ENCODE measurements at places on chromosomes 3 and 15. TPM values are rescaled to one million over a fixed set of nuclear protein-coding genes. Genes with fewer than 3 reads are reported as not detected.

Gene PARP14
- total RNA-seq: 34.1 TPM

- H3K27ac ChIP-seq: peak overlapping the region; percentile 40
- no peak overlapping the region for H3K4me3 ChIP-seq
- DNase-seq: no peak
- H3K27me3 ChIP-seq: no peaks in the 10 kb centered on the region
Measured at GRCh38 chr15:90459368-90459767, 70.4 kb upstream of the CRTC3 start.

DNA sequence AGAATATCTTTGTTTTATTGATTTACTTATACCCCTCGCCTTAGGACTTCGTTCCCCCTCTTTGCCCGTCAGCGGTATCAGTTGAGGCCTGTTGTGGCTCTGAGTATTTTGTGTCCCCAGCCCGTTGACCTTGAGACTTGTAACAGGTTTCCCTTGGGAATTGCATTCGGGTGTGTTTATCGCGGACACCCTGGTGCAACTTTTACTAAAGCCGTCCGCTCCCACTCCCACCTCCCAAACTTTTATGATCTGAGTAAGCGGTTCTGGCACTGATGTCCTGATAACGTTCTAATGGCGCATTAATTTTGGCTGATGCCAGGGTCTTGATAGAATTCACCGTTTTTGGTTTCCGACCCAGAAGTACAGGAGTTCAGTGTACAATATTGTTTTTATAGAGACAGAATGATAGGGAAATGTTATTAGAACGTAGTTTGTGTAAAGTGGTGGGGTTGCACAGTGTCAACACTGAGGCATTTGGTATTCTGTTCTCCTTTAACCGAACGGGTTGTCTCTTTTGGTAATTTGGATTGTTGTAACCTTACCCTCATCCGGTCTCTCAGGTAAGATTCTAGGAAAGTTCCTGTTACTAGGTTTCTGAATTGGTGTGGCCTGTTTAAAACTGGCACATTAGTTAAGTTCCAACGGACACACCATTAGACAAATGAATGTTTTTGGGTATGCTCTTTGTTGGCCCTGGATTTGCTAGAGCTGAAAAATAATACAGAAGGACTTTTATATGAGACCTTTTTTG is 47.8 kb downstream of the OIP5 start:
- DNase-seq: no peak
- H3K4me1 ChIP-seq: peaks cover 51% of the 10 kb centered on the region
- H3K36me3 ChIP-seq: peaks cover 12% of the 10 kb centered on the region
- H3K27ac ChIP-seq: peak overlapping the region; percentile 92

GRCh38 chr15:37517191-37517895 is 417.0 kb upstream of the MEIS2 start:
- H3K27me3 ChIP-seq: no peaks in the 10 kb centered on the region
- H3K4me1 ChIP-seq: no peaks in the 10 kb centered on the region
- H3K4me3 ChIP-seq: no peak overlapping the region
- no peak overlapping the region for H3K27ac ChIP-seq
- no peak for DNase-seq

Gene GP9
- total RNA-seq: not detected

DNA sequence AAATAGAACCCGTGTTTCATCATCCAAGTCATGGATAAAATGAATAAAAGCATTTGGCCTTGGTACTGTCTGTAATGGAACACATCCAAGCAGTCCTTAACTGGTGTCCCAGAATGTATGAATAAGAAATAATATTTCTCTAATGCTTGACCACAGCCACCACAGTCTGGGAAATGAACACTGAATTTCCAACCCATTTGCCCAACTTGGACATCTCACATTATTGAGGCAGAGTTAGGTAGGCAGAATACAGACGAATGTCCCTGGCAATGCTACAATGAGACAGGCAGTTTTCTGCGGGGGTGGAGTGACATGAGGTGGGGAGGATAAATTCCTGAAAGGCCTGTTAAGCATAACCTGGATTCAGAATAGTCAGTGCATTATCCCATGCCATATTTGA is 245.7 kb downstream of the ZIC1 start:
- H3K27me3 ChIP-seq: no peaks in the 10 kb centered on the region
- no peak overlapping the region for H3K27ac ChIP-seq
- H3K4me3 ChIP-seq: no peak overlapping the region
- H3K4me1 ChIP-seq: no peaks in the 10 kb centered on the region
- no peak for DNase-seq

Gene CLDN18
- total RNA-seq: 0.38 TPM

Gene LYZL4
- total RNA-seq: not detected

GRCh38 chr3:156160647-156161046 is 40.3 kb downstream of the KCNAB1 start:
- no peaks in the 10 kb centered on the region for H3K36me3 ChIP-seq
- no peaks in the 10 kb centered on the region for H3K4me1 ChIP-seq
- DNase-seq: no peak
- H3K4me3 ChIP-seq: no peak overlapping the region

- no peaks in the 10 kb centered on the region for H3K27me3 ChIP-seq
- H3K36me3 ChIP-seq: no peaks in the 10 kb centered on the region
- H3K4me1 ChIP-seq: no peaks in the 10 kb centered on the region
- H3K4me3 ChIP-seq: no peak overlapping the region
- DNase-seq: no peak
- no peak overlapping the region for H3K27ac ChIP-seq
Measured at GRCh38 chr15:36926427-36926825, 173.9 kb downstream of the MEIS2 start.

GRCh38 chr15:39999538-40000200 is 39.3 kb downstream of the SRP14 start:
- H3K4me3 ChIP-seq: no peak overlapping the region
- no peaks in the 10 kb centered on the region for H3K4me1 ChIP-seq
- peaks cover 90% of the 10 kb centered on the region for H3K36me3 ChIP-seq
- H3K27ac ChIP-seq: no peak overlapping the region

Gene SLC2A2
- not detected for total RNA-seq

Gene MUC20
- total RNA-seq: 23.8 TPM
